ENCODE measurements at places on chromosomes 7 and 10.

- no peak for DNase-seq
Observed at GRCh38 chr7:34143402-34143801, 238.1 kb downstream of the BMPER start.

DNA sequence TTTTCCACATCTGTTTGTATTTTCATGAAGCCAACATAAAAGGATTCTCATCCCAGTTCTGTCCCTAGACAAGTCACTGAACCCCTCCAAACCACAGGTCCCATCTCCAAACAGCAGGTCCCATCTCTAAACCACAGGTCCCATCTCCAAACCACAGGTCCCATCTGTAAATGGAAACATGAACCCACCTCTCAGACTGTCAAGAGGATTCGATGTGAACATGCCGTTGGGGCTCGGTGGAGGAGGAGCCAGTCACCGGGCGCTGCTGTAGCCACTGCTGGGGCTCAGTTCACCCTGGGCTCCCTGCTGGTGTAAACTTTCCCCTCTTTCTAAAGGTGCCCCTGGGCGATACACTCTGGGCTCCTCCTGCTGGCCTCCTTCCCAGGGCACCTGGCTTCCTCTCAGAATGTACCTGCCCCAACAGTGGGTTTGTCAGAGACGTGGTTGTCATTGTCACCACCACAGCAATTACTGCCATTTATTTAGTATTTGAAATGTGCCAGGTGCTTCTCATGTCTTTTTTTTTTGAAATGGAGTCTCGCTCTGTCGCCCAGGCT, 13.0 kb downstream of the LHPP start:
- DNase-seq = no peak

GRCh38 chr10:52578871-52579405, 193.6 kb downstream of the MBL2 start:
- DNase-seq = no peak

GRCh38 chr10:75696536-75696935, 265.1 kb downstream of the LRMDA start:
- DNase-seq = no peak

DNA sequence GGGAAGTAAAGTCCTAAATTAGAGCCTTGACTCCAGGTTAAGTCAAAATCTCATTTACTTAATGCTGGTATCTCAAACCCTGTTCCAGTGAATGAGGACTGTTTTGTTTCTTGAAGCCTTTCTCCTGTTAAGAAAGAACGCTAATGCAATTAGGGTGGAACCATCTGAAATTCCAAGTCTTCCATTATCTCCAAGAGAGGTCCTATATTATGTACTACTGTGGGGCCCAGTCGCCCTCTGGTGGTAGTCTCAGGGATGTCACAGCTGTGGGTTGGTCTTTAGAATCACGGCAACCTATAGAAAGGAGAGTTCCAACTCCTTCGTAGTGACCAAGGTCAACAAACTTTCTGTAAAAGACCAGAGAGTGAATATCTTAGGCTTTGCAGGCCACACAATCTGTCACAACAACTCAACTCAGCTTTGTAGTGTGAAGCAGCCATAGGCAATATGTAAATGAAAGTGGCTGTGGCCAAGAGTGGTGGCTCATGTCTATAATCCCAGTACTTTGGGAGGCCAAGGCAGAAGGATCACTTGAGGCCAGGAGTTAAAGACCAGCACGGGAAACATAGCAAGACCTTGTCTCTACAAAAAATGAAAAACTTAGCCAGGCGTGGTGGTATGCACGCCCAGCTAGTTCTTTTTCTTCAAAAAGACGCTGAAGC, 9.3 kb downstream of the RPP38 start:
- no peak for DNase-seq

DNA sequence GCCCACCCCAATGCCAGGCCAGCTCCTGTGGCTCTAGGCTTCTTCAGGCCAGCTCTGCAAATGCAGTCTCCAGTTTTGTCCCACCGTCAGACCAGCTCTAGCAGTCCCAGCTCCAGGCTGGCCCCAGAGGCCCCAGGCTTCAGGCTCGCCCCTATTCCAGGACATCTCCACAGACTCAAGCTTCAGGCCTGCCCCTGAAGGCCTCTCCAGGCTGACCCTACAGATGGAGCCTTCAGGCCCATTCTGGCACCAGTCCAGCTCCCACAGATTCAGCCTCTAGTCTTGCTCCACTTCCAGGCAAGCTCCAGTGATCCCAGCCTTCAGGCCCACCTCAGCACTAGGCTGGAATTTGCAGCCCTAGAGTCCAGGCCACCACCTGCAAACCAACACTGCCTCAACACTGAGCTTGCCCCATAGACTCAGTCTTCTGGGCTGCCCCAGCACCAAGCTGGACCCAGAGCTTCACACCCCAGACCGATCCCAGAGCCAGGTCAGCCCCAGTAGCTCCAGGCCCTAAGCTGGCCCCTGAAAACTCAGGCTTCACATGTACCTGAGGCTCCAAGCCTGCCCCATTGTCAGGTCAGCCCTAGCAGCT, 170.2 kb downstream of the ITGB1 start:
- DNase-seq = no peak

DNA sequence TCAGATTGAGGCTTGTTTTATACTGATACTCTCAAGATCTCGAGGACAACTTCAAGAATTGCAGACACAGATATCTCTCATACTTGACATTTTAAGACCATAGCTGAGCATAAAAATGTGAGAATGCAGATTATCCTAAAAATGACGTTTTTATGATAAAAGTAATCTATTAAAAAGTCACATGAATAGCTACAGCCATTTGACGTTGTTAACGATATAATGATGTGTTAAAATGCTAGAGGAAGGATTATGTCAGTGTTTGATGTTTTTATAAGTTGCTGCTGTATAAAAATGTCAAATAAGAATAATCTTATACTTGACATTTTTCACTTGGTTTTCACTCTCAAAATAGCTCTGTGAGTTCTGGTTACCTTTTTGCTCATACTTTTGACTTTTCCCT, 67.1 kb upstream of the NPVF start:
- DNase-seq = no peak

GRCh38 chr7:105756367-105756766, 120.0 kb downstream of the ATXN7L1 start:
- no peak for DNase-seq

GRCh38 chr7:128867842-128868623, 5.4 kb downstream of the ATP6V1F start:
- DNase-seq = no peak

DNA sequence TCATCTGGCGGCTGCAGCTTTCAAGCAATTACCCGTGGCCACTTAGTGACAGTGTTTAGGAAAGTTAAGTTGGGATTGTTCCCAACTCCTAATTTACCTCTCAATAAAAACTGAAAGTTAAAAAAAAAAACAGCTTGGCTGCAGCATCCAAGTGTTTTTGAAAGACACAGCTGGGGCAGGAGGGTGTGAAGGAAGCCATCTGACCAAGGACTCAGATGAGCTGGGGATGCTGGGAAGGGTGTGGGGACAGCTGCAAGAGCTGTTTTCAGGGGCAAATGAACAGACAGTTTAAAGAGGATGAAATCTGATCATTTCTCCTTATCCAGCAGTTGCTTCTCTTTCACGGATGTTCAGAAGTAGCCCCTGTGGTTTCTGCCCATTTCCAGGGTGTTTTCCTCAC, 129.2 kb upstream of the CDCA7L start:
- DNase-seq = no peak

DNA sequence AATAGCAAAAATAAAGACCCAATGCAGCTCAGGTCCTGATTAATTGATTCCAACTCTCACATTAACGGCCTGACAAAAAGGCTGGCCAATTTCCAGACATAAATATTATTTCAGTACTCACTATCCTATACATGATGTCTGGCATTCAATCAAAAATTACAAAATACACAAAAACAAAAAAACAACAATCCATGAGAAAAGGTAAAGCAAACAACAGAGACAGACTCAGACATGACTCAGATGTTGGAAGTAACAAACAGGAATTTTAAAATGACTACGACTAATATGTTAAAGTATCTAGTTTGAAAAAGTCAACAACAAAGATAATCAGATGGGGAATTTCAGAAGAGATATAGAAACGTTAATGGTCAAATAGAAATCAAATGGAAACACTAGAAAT, 152.8 kb downstream of the AMPH start:
- no peak for DNase-seq

DNA sequence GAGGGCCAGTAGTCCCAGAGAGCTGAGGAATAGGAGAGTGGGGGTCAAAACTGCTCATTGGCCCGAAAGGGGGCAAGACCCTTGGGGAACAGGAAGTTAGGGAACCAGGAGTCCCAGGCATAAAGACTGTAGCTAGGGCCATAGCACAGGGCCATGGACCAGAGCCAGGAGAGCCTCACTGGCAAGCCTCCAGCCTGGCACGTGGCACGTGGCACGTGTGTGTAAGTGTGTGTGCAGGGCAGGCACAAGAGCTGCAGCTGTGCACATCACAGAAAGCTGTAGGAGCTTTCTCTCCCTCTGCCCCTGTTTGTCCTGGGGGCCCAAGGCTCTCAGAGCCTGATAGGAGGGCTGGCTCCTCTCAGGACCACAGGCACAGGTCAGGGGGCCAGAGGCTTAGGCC, 47.8 kb upstream of the SLF2 start:
- no peak for DNase-seq

DNA sequence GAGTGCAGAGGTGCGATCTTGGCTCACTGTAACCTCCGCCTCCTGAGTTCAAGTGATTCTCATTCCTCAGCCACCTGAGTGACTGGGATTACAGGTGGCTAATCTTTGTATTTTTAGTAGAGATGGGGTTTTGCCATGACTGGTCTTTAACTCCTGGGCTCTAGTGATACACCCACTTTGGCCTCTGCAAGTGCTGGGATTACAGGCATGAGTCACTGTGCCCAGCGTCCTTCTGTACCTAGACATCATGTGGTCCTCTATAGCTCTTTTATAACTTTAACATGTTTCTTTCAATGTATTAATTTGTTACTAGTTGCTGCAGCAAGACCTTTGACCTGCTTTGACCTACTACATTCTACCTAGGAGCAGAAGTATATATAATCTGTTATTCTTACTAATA, 38.7 kb upstream of the BICC1 start:
- no peak for DNase-seq

GRCh38 chr10:130987401-130987800, 324.1 kb downstream of the TCERG1L start:
- no peak for DNase-seq

DNA sequence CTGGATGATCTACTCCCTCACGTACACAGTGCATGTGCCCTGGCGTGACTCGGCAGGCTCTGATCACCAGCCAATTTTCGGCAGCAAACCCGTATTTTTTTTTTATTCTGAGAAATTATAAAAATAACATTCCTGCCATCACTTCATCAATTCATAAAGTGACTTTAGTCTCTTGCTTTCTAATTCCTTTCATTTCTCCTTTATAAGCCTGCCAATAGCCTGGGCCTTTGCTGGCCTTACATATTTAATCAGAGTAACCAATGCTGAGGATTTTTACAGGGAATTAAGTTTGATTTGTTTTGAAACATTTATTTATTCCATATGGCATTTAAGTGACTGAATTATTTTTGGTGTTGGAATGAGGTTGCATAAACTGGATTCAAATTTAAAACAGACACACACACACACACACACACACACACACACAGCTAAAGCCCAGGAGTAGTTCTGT, 140.8 kb downstream of the ETV1 start:
- DNase-seq = no peak

GRCh38 chr10:7409732-7410168, 1.1 kb downstream of the SFMBT2 start:
- DNase-seq = no peak

DNA sequence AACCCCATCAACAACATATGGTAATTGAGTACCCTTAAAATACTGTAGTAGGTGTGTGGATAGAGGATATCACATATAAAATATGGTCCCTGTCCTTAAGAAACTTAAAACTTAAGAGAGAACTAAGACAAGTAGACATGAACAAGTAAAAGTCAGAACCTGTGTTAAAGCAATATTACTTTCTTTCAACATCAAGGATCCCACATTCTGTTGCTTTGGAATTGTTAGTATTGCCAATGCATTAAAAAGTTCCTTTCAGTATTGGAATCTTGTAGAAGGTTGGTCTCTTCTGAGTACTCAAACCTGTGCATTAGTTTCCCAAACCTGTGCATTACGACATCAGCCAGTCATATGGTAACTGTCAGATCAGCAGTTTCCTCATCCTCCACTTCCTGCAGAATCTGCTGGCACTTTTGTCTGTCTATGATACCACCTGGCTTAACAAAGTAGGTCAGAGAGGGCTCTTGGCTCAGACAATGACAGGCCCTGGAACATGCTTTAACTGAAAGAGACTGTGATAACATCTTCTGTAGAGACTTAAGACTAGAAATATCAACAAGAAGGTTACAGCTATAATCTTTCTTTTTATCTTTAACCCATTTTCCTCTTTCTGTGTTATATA, 56.5 kb downstream of the CCDC71L start:
- DNase-seq = no peak

DNA sequence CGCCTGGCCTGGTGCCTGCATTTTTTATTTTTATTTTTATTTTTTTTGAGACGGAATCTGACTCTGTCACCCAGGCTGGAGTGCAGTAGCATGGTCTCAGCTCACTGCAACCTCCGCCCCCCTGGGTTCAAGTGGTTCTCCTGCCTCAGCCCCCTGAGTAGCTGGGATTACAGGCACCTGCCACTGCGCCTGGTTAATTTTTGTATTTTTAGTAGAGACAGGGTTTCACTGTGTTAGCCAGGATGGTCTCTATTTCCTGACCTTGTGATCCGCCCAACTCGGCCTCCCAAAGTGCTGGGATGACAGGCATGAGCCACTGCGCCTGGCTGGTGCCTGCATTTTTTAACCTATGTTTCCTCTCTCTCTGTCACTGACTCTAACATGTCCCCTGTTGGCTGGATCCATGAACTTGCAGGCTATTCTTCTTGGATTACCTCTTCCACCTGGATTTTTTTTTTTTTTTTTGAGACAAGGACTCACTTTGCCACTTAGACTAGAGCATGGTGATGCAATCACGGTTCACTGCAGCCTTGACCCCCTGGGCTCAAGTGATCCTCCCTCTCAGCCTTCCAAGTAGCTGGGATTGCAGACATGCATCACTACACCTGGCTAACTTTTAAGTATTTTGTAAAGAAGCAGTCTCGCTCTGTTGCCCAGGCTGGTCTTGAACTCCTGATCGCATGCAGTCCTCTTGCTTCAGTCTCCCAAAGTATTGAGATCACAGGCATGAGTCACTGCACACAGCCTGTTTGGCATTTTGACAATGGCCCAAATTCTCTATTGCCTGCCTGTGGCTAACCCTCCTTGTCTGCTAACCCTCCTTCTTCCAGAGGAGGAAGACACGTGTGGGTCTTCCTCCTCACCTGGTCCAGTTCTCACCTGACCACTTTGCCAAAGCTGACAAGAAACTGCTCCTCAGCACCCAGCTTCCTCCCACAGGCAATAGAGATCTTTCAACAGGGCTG, 23.0 kb upstream of the PRPF18 start:
- DNase-seq = no peak

DNA sequence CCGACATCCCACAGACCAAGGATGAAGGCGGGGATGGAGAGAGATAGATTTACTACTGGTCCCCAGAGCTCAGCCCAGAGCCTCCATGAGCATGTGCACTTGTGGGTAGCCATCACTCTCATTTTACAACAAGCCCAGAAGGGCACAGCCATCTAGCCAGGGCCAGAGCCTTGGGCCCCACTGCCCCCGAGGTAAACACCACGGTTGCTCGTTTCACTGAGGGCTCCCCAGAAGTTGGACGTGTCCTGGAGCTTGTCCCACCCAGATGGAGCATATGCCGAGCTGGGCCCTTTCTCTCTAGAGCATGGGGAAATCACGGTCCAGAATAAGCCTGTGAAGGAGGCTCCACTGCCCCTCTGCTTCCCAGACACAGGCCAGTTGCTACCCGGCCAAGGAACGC, 9.0 kb upstream of the TMEM120A start:
- DNase-seq = no peak

Data from NCI-H1048 (cell line).